ENCODE measurements at places on chromosomes 2 and 18.
A peak's percentile ranks its signal among the peaks of the same experiment; 100 is the strongest.

DNA sequence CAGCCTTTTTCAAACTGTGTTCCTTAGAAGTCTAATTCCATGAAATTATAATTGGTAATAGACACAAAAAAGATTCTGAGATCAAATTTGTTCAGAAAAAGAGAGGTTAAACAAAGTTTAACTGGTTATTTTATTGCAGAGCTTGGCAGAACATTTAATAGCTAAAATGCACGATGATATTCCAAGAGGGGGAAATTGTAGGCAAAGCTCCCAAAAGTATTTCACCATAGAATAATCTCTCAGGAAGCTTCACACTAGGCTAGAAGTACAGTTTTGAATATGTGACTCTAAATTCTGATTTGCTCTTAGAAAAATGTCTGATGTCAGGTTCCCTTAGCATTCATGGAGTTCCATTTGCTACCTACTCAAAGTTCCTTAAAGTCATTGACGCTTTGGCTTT lies 292.4 kb upstream of the SETBP1 start:
- no peak for DNase-seq

DNA sequence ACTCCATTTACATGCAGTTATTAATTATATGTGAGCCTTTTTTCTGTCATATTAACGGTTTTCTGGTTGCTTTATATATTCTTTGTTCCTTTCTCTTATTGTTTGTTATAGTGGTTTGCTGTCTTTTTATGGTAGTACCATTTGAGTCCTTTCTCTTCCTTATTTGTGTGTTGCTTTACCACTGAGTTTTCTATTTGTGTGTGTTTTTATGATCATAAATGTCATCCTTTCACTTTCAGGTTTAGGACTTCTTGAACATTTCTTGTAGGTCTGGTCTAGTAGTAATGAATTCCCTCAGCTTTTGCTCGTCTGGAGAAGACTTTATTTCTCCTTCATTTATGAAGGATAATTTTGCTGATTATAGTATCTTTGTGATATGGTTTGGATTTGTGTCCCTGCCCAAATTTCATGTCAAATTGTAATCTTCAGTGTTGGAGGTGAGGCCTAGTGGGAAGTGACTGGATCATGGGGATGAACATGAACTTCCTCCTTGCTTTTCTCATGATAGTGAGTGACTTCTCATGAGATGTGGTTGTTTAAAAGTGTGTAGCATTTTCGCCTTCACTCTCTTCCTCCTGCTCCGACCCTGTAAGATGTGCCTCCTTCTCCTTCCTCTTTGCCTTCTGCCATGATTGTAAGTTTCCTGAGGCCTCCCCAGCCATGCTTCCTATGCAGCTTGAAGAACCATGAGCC lies 11.5 kb downstream of the GCC2 start:
- no peak for DNase-seq

DNA sequence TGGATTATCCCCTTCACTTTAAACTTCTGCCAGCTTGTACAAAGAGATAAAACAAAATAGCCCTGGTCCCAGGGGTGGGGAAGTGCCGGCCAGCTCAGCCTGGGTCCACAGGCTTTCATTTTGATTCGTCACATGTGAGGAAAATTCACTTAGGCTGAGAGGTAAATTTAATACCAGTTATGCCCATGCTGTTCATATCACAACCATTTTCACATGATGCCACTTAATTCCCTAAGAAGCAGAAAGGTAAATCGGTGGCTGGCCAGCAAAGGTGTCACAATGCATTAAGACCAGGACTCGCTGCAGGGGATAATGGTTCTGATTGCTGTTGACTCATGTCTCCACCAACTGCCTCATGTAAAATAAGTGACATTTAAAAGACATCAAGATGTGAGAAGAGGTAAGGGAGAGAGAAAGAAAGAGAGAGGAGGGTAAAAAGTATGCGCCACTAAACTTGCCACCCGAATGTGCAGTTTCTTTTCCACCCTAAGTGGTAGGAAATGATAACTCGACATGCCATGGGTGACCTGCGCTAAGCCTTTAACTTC lies 261.0 kb upstream of the SIX3 start:
- no peak for DNase-seq

DNA sequence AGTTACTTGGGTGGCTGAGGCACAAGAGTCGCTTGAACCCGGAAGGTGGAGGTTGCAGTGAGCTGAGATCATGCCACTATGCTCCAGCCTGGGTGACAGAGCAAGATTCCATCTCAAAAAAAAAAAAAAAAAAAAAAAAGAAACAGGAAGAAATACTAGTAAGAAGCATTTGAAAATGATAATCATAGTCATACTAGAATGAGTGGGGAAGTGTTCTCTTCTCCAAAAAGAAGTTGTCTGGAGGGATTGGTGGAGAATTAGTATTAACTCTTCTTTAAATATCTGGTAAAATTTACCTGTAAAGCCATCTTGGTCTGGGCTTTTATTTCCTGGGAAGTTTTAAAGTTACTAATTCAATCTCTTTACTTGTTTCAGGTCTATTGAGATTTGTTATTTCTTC lies 131.8 kb downstream of the FAM210A start:
- no peak for DNase-seq

- DNase-seq, result no peak
Measured at GRCh38 chr2:240952496-240953246, 45.7 kb upstream of the SNED1 start.

GRCh38 chr18:31652357-31652756 lies 32.0 kb downstream of the B4GALT6 start:
- DNase-seq, result no peak

GRCh38 chr2:120042359-120042758 lies 29.5 kb downstream of the EPB41L5 start:
- DNase-seq, result no peak

- DNase-seq, result no peak
Measured at GRCh38 chr18:10135302-10135926, 221.6 kb downstream of the VAPA start.

DNA sequence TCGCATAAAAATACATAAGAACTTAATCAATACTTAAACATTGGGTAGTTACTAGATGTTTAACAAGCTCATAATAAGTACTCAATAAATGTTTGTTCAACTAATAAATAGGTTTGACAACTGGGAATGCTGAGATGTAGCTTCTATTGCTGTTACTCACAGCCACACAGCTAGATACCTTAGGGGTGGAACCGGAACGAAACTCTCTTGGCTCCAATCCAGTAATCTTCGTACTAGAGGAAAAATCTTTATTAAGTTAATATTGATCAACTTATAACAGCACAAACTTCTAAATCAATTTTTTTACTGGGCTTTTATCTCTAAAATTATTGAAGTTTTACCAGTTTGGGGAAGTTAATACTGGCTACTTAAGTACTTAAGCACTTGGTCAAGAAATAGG lies 247.8 kb downstream of the PAX3 start:
- DNase-seq, result no peak

DNA sequence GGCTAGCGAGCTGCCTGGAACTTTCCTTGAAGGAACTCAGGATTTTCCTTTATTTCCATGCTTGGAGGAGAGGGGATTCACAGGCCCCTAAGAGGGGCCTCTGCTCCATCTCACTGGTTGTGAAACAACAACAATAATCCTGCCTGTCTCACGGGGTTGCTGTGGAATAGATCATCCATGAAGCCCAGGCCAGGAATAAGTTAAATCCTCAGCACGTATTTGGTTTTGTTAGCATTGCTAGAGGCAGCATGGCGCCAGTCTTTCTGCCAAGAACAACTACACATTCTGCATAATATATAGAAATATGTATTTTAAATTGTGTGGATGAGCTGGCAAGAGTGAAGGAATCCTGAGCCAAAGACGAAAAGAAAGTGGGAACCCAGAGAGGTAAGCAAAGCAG lies 80.8 kb upstream of the L3MBTL4 start:
- peak; percentile 2 for DNase-seq

DNA sequence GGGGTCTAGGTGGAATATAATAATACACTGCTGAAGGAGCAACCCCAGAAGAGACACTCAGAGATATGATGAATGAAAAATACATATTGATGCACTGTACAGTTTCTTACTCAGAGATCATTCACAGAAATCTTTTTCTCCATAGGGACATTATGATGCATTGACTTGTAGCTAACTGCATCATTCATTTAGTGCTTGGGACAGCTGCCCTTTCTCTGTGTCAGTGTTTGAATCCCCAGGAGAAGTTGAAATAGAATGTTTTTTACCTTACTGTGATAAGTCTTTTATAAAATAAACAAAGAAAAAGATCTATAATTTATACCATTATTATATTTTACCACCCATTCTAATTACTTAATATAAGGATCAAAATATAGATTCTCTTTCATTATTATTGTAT lies 91.7 kb upstream of the DSEL start:
- no peak for DNase-seq

- no peak for DNase-seq
Measured at GRCh38 chr18:55092166-55092565, 132.9 kb upstream of the CCDC68 start.

- no peak for DNase-seq
Measured at GRCh38 chr2:6312367-6312766, 553.3 kb downstream of the CMPK2 start.

DNA sequence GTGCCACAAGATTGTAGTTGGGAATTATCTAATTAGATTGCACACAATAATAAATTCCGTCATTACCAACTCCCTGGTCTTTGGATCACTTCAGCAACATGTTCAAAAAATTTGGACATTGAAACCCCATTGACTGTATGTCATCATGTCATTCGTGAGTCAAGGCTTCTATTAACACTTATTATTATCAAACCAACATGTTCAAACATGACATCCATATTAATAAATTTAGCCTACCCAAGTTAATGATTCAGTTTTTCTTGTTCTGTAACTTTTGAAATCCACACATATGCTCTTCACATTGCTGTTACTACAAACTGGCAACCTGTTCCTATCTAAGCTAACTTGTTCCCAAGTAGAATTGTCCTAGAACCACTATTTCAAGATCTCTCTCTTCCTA lies 1142.7 kb upstream of the SLC39A10 start:
- no peak for DNase-seq

- no peak for DNase-seq
Measured at GRCh38 chr2:38266382-38267061, 110.6 kb downstream of the ATL2 start.

GRCh38 chr2:206764673-206765241 lies 371 bp downstream of the MDH1B start:
- DNase-seq, result no peak

GRCh38 chr2:24350826-24351626 lies 9.3 kb downstream of the ITSN2 start:
- DNase-seq, result no peak

DNA sequence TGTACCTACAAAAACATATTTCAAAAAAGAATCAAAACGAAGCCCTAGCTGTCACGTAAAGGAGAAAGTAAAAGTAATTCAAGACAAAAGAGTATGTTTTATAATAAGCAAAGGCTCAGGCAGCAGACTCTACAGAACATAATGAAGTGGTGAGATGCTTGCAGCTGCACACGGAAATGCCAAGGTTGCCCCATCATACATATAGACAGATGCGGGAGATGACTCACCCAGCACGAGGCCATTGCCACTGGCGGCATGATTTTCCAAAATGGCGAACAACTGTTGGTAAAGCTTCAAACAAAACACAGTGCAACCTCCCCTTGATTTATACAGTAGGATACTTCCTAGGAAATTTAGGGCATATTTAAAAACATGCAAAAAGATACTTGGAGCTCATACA lies 26.0 kb upstream of the C1QL2 start:
- no peak for DNase-seq

DNA sequence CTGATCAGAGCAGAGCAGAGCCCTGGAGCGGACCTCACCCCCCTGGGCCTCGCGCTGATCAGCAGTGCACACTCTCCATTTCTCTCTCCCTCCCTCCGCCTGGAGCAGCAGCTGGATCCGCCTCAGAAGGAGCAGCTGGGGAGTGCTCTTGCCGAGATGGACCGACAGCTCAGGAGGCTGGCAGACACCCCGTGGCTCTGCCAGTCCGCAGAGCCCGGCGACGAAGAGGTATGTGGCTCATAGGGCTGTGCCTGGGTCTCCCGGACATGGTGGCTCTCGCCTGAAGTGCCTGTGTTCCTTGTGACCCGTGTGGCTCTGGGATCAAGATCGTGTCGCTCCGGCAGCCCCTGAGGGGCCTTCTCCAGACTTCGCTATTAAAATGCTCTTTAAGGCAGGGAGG lies 102.5 kb downstream of the USP40 start:
- no peak for DNase-seq

GRCh38 chr18:3246635-3247239 lies 864 bp upstream of the MYL12A start:
- DNase-seq, result no peak

DNA sequence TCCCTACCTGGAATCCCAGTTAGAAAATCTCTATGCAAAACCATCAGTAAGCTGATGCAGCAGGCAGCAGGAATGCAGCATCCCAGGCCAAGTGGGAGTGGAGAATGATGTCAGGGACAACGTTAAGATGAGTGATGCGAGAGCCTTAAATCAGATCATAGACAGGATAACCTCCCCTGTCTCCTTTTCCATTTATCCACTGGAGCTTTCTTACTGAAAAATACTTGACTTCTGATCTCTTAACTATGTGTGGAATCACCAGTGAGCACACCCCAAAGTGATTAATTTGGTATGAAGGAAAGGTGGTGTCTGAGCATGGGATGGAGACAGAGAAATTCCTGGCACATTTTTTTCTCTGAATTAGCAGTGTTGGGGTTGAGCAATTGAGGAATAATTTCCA lies 98.0 kb downstream of the RND3 start:
- no peak for DNase-seq

GRCh38 chr2:70467831-70468779 lies 85.5 kb downstream of the TGFA start:
- DNase-seq, result no peak
